ENCODE measurements at places on chromosomes 13 and 19.

DNA sequence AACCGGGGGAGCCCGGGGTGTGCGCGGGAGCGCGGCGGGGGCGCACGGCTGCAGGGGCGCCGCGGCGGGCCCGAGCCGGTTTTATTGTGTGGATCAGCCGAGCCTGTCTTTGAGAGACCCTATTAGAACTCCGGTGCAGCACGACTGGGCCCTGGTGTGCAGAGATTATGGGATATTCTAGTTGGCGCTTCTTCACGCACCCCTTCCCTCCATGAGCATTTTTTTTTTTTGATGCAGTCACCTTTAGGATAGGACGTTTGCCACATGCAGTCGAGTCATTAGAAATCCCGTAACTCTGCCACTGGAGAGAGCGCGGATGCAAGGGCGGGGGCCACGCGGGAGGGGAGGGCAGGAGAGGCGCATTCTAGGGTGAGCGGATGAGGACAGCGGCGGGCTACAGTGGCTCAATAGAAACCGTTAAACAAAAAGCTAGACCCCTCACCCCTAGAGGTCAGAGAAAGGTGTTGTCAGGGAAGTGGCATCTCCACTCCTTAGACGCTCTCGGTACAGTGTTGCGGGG is 3.7 kb downstream of the FGF9 start:
- no peak for DNase-seq

DNA sequence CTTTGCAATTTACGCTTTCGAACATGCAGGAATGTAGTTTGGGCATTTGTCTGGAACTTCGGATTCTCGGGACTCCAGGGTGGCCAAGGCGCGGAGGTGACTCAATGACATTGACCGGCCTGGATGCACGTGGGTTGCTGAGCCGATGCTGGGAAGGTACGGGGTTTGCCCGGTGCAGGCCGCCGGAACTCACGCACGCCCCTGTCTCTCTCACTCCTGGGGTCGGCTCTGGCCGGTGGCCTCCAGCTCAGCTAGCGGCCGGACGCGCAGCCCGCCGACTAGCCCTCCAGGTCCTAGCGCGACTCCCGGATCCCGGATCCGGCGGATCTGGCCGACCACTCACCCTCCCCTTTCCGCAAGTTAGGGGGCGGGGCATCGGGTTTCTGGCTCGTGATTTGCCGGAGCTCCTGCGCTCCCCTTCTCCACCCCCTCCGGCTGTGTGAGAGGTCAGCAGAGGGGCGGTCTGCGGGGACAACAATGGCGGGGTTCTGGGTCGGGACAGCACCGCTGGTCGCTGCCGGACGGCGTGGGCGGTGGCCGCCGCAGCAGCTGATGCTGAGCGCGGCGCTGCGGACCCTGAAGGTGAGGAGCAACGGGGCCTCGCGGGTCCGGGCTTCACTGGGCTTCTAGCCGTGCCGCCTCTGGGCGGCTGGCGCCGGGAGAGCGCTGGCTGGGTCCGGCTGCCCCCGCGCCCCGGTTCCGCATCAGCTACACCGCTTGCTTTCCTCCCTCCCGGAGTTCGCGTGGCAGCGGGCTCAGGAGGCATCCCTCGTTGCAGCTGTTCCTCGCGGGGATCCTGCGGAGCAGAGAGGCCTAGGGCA is at the start of gene PCCA:
PCCA (plus strand) TSS at position 450 of the 821 bp plus-strand sequence; CDS start at position 478, 28 bp downstream.
- DNase-seq, result peak; percentile 43

GRCh38 chr19:40357640-40358039 is 9.1 kb downstream of the PLD3 start:
- DNase-seq, result no peak

- no peak for DNase-seq
These were observed 2.1 kb downstream of the MAST1 start for GRCh38 chr19:12840091-12841079.

- DNase-seq, result no peak
These were observed 236.8 kb upstream of the SERP2 start for GRCh38 chr13:44136696-44137268.

DNA sequence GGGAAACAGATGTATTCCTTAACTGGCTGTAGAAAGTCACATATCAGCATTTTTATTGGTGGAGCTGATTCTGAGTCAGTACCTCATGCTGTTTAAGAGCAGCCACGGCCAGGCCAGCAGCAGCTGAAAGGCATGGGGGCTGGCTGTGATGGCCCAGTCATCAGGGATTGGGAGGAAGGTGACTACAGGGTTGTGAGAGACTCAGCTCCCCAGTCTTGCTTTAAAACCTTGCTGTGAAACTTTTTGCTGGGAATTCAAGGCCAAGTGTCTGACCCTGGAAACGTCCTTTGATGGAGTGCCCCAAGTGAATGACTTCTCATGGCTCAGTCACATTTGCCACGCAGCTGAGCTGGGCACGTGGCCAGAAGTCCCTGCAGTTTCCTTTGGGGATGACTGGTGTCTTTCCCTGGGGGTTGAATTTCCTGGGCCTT is 39.1 kb upstream of the RNF113B start:
- DNase-seq, result no peak

- no peak for DNase-seq
These were observed at the start of gene ARHGAP35 for GRCh38 chr19:46860846-46861690. Gene ARHGAP35, plus strand, starts transcription at chr19:46860997. Its CDS starts 57,679 bp downstream, at chr19:46918676.

- no peak for DNase-seq
These were observed 1.1 kb downstream of the FKBP8 start for GRCh38 chr19:18541992-18542940.
